ELR (cell line): ENCODE measurements at places on chromosomes 12 and 14.
A peak's percentile ranks its signal among the peaks of the same experiment; 100 is the strongest.

- DNase-seq = no peak
These were observed 5.4 kb downstream of the VSIG10 start for GRCh38 chr12:118098401-118098800.

- DNase-seq = no peak
These were observed 7.7 kb upstream of the SFSWAP start for GRCh38 chr12:131703161-131703560.

DNA sequence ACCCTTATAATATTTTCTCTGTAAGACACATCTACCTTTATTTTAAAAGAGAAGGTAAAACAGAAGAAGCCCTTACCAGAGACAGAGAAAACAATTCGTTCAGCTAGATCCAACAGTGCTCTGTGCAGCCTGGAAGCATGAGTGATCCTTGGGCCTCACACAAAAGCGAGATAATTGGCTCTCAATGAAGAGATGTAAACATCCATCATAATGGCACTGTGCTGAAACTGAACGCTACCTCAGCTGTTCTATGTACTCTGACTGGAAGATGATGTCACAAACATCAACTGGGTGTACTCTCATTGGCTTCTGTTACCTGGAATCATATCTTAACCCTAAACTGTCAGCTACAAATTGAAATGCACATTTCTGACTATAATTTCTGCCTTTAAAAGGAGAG lies at the start of gene MGAT4C:
Gene MGAT4C (minus strand): TSS at position 229 of the 400 bp plus-strand sequence.
- DNase-seq = peak; percentile 21

DNA sequence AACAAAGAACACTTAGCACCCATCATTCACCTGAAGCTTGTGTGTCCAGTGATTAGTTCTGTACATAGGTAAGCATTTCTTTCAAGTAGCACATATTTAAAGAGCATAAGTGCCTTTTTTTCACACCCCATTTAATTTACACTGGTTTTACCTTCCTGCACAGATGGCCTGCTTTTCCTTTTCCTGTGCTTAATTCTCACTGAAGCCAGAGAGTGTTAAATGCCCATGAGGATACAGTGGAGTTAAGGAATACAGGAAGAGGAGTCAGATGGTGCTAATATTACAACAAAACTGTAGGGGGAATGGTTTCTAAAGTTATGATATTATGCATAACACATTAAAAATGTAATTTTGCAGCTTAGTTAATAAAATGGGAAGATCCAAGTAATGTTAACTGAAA lies 31.0 kb upstream of the SLC38A1 start:
- DNase-seq = no peak

DNA sequence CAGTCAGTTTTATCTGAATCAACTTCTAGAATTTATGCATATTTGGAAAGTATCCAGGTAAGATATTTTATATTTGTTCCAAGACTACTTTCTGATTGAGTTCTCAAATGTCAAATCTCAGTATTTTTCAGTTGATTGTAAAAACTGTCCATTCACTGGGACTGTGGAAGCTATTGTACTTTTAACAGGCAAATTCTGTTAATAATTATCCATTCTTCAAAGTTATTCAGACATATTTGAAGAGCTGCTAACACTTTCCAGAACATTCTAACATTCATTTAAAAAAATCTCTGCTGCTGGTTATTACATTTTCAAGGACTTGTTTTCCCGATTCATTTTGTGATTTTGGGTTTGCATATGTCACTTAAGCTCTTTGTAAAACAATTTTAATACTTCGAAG lies 59.7 kb downstream of the PIK3C2G start:
- DNase-seq = no peak

DNA sequence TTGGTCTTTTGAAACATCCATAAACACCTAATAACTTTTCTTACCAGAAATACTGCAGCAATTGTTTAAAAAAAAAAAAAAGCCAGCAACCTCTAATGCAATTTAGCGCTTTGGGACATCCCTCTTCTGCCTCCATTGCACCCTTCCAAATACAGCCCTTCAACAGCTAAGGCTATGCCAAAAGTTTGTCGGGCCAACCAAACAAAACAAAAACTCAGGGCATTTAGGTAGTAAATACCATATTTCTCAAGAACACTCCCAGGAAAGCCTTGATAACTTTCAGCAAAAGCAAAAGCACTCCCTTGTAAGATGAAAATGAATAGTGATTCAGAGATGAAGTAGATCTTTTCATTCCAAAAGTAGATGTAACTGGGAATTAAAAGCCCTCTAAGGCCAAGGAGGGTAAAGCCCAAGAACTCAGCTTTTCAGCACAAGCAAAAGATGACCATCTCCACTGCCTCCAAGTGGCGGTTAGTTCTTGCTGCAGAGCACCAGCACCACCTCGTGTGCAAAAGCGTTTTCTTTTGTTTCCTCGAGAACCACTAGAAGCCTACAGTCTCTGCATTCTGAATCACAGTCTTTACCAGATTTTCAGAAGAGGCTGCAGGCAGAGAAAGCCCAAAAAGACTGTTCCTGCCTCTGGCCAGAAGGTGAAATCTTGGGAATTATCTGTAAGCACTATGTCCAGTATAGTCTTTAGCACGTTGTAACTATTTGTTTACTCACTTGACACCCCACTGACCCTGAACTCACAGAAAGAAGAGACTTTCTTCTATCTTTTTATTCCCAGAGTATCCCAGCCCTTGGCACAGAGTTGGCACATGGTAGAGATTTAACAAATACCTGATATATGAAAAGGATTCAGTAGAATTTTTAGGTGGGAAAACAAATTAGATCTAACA lies 53.1 kb downstream of the SIX6 start:
- DNase-seq = peak; percentile 77

- DNase-seq = no peak
These were observed 7.5 kb downstream of the SLC15A5 start for GRCh38 chr12:16269946-16270345.

DNA sequence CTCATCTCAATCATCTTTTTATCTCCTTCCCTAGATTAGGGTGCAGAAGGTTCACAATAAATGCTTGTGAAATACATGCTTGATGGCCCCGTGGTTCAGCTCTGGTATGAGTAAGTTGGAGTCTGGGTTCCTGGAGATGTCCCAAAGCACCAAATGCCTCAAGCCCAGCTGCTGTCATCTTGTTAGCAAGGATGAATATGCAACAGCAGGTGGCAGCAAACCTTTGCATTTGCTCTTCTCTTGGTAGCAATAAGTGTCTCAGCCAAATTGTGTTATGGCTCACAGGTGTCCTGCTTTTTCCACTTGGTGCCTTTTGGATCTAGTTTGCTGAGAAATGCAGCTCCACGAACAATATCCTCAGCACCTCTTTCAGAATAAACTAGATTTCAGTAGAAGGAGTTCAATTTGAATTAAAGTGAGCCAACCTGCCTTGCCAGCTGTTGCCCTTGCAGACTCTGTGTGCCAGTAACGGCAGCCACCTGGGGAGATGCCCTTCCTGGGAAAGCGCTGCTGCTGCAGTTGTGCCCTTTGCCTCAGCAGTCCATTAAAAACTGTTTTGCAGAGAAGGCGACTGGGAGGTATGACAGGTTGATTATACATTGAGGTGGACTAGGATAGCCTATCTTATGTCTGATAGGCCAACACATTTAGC lies 417.3 kb downstream of the SNAPC1 start:
- peak; percentile 74 for DNase-seq

DNA sequence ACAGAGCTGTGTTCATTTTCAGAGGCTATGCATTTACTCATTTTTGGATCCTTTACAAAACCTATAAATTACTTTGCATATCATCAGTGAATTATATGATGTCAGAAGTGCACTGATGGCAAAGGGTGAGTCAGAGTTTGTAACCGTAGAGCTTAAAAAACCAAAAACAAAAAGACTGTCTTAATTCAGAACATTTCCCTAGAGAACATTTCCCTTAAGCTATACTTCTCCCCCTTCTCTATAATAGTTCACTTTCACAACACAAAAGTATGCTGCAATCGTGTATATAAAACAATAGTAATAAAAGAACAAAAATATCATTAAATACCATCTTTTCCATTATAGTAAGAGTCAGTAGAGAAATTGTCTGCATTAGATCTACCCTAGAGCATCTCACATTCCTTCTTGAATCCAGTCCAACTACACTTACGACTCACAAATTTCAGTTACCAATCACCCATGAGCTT lies 934.9 kb downstream of the LRFN5 start:
- DNase-seq = peak; percentile 65

GRCh38 chr12:77842430-77842829 lies 11.7 kb downstream of the NAV3 start:
- no peak for DNase-seq

DNA sequence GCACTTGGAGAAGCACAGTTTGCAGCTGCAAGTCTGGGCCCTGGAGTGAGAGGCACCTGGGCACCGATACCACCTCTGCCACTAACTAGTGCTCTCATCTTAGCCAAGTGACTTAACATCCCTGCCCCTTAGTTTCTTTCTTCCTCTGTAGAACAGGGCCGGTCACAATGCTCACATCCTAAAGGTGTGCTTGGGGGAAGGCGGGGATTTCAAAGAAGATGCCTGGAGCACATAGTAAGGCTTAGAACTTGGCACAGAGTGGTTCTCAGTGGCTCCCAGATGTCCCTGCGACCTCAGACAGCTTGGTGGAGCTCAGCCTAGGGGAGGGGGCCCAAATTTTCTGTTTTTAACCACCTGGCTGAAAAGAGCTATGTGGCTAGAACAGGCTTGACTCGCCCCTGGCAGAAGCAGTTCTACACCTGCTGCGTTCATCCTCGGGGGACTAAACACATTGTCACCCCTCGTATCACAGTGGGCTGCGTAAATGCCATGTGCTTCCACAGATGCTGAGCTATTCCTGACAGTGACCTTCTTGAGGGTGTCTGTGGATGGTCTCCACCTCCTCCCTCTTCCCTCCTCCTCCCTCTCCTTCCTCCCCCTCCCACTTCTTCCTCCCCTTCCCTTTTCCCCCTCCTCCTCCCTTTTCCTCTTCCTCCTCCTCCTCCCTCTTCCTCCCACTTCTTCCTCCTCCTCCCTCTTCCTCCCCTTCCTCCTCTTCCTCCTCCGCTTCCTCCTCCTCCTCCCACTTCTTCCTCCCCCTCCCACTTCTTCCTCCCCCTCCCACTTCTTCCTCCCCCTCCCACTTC lies 112.1 kb downstream of the PHETA1 start:
- no peak for DNase-seq

- no peak for DNase-seq
These were observed 15.9 kb downstream of the GALNT8 start for GRCh38 chr12:4736091-4736490.

- peak; percentile 84 for DNase-seq
These were observed 3.8 kb upstream of the CACNB3 start for GRCh38 chr12:48814262-48815125.

- DNase-seq = no peak
These were observed 4.7 kb downstream of the CALCOCO1 start for GRCh38 chr12:53722450-53723041.
